ENCODE measurements at places on chromosomes 5 and 9.

- no peak for DNase-seq
Measured at GRCh38 chr9:117528225-117528624, 113.4 kb upstream of the ASTN2 start.

DNA sequence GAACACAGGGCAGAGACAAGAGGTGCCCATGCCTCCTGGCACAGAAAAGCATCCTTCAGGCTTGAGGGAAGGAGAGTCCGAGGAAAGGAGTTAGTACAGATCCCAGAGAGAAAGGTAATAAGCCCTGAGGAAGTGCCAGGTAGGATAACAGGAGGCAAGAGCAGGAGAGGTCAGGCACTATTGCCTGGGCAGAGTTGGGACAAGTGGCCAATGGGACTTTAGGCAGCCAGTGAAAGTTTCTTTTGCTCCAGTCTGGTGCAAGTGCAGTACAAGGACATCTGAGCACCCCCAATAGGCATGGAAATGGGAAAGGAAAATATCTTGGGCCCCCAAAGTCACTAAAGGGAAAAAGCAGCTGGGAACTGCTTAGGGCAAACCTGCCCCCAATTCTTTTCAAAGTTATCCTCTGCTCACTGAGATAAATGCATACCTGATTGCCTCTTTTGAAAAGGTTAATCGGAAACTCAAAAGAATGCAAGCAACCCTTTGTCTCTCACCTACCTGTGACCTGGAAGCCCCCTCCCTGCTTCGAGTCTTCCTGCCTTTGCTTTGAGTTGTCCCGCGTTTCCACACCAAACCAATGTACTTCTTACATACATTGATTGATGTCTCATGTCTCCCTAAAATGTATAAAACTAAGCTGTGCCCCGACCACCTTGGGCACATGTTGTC is 46.5 kb downstream of the ELOVL7 start:
- DNase-seq: no peak

GRCh38 chr9:34793428-34793827 is 83.5 kb upstream of the CCL21 start:
- no peak for DNase-seq

- no peak for DNase-seq
Measured at GRCh38 chr5:12284604-12285003, 380.4 kb upstream of the CTNND2 start.

DNA sequence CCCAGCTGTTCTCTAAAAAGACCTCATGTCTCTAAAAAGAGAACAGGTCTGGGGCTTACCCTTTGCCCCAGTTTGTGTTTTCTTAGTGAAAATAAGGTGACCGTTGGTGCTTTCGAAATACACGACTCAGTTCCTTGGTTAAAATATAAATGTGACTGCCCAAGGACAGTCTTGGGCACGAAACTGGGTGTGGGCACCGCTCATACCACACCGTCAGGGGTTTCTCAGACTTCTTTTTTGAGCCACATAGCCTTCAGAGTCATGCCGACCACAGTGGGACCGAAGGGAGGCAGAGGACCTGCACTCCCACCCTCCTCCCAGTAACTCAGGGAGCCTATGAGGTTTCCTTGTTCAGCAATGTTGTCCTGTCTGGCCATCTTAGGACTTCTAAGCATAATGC is 6.5 kb downstream of the SNX18 start:
- DNase-seq: no peak

- no peak for DNase-seq
Measured at GRCh38 chr5:89292487-89292886, 409.5 kb upstream of the MEF2C start.

- no peak for DNase-seq
Measured at GRCh38 chr9:83140061-83140460, 77.1 kb upstream of the RASEF start.

DNA sequence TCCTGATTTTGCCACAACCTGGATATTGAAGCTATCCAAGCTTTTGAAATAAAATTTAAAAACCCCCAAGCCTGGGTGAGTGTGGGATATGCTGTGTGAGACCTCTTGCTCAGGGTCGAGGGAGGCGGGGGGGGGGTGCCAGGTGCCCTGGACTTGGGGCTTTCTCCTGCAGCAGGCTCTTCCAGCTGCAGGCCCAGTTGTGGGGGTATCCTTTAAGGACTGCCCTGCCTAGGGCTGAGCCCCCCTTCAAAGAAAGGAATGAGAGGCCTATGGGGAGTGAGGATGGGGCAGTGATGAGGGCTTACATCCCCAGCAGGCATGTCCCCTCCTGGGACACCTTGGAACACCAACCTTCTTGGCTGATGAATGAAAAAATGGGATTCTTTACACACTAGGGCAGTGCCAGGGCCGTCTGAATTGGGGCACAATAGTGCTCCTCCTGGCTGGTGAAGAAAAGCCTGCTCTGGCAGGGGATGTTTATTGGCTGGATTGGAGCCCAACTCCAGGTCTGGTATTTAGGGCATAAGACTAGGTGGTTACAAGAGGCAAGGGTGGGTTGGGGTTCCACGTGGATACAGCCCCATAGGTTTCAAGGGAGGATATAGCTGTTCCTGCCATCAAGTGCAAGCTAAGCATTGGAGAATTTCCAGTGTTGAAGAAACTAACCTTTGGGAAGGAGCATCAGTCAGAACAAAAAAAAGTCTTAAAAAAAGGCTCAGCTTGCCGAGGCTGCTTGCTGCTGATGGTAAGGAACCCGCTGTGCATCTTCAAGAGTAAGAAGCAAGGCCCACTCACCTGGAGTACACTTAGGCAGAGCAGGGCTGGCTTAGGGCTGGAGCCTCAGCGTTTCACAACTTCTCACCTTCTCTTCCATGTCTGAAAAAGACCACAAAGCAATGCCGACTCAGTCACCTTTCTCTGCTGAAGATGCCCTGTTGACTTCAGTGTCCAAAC is 7.0 kb downstream of the HNRNPAB start:
- no peak for DNase-seq

- DNase-seq: no peak
Measured at GRCh38 chr9:83441390-83441789, 96.8 kb downstream of the FRMD3 start.

DNA sequence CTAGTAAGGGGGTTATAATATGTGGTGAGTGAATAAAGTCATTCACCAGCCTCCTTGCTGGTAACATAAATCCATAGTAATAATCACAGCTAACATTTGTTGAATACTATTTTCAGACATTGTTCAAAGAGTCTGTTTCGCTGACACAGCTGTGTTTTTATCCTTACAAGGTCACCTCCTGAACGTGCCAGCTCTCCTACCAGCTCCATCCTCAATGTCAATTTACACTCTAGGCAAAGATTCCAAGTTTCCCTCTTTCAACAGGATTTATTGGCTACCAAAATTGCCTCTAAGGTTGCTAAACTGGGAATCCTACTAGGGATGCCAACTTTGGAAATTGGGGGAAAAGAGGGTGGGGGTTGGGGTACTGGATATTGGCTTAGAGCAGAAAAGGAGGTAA is 30.7 kb upstream of the SMC5 start:
- no peak for DNase-seq

DNA sequence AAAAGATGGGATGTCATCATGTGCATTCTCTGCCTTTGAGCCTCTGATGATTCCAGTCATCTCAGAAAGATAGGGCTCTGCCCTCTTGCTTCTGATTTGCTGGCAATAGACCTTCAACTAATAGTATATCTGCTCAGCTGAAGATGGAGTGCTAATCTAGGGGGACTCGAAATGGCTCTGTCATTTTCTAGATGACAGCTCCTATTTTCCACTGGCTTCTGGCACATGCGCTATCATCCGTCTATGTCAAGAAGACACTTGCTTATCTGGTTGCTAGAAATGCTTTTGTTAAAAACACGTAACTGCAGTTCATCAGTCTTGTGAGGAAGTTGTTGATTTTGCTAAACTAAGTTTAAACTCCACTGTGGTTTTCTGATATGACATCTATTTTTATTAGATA is 265.5 kb upstream of the ZNF608 start:
- no peak for DNase-seq

GRCh38 chr9:36288070-36288469 is 29.8 kb upstream of the GNE start:
- no peak for DNase-seq

DNA sequence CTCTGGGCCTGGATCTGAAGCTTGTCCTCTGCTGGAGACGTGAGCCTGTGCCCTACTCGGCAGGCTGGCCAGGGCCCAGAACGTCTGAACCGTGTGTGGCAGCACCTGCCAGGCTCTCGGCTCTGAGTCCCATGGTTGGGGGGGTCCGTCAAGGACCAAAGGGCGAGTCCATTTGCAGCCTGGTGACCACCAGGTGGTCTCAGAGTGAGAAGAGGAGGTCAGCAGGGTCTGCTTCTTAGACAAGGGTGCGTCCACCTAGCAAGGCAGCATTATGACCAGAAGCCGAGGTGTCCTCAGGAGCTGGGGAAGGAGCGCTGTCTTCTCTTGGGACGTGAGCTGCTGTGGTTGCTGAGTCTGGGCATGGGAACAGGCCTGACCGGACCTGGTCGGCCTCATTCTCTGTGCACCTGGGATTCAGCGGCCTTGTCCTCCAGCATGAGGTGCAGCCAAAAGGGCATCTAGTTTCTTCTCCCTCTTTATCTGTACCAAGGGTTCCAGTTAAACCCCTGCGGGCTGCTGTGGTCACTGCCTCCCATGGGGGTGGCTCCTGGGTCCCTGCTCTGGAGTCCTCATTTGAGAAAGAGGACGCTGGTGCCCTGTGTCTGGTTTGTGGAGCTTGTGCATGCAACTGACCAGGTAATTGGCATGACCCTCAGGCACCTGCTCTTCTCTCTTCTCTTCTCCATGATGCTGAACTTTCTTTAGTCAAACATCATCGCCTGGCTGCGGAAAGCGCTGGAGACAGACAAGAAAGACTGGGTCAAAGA is 14.4 kb downstream of the EXOC3 start:
- no peak for DNase-seq

GRCh38 chr5:133129950-133130349 is 78.1 kb downstream of the HSPA4 start:
- no peak for DNase-seq

DNA sequence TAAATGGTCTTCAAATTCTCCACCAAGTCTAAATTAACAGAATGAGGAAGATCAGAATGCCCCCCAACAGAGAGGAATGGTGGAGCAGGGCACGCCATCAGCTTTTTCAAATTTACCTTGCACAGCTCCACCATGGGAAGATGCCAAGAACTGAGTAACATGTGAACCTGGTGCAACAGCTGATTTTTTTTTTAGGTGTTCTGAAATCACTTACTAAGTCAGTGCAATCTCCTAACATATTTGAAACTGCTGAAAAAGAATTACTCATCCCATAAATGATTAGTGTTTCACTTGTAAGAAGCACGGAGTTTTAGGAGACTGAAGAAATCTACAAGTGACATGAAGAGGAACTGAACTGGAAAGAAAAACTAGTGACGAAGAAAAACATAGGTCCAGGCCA is 5.1 kb downstream of the TMEM245 start:
- peak; percentile 51 for DNase-seq

DNA sequence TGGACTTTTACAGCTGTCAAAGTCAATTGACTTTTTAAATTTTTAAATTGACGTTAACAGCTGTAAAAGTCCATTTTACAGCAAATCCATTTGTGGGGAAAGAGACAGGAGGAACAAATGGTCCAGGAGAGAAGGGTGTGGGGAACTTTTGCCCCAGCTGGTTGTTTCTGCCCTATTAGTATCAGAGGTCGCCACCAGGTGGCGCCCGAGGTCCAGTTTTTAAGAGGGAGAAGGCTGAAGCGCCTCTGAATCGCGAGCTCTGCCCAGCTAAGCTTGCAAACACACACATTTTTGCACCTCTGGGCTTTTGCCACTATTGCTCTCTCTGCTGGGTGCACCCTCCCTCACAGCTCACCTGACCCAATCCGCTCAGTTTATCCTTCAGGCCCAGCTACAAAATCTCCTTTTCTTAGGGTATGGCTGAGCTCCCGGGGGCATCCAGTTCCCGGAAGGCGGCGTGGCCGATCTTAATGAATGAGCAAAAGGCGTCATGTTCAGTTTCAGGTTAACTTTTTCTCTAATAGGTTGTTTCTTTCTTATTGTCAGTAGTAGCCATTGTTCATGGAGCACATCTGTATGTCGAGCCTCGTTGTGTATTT is 6.3 kb upstream of the TTLL11 start:
- peak; percentile 55 for DNase-seq

DNA sequence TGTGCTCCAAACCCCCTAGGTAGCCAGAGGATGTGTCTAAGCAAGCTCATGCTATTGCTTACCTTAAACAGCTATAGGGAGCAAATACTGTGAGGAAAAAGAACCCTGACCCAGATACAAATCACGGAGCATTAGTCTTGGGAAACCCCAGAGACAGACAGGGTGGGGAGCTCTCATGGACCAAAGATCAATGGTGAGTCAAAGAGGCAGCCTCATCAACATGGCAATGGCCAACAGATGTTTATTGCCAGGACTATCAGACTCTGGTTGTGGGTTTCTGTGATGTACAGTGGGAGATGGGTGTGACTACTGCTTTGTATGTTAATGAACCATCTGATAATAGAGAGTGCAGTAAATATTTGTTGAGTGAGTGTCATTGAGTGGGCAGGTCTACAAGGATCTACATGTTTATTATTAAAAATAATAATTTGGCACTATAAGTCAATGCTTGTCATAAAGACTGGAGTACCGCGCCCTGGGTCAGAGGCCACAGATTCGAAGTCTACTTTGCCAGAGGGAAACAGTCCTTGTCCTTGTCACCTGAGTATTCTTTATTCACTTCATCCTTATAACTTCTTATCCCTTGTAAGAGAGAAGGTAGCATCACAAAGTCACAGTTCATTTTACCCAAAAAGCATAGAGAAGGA is 56.5 kb upstream of the RAI14 start:
- no peak for DNase-seq

GRCh38 chr9:31390403-31391025 is 993.9 kb upstream of the ACO1 start:
- no peak for DNase-seq

GRCh38 chr9:27504259-27504658 is 19.8 kb upstream of the IFNK start:
- no peak for DNase-seq

DNA sequence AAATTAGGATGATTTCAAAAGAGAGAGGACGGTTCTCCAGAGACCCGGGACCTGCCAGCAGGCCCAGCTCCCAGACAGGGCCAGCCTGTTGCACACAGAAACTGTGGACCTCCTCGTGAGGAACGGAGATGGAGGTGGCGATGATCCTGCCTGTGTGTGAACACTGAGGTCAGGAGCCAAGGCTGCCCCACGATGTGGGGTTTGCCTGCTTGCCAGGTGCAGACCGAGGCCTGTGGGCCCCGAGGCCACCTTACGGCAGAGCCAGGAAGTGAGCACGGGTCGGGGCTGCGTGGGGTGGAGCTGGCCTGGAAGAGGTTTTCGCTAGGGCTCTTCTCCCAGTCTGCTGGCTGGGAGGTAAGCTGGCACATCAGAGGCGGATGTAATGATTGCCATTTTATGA is 4.3 kb downstream of the FAM163B start:
- no peak for DNase-seq
